ENCODE measurements at places on chromosomes 3 and 15.

- DNase-seq, result no peak
Measured at GRCh38 chr3:129732200-129732876, 125.9 kb upstream of the PLXND1 start.

DNA sequence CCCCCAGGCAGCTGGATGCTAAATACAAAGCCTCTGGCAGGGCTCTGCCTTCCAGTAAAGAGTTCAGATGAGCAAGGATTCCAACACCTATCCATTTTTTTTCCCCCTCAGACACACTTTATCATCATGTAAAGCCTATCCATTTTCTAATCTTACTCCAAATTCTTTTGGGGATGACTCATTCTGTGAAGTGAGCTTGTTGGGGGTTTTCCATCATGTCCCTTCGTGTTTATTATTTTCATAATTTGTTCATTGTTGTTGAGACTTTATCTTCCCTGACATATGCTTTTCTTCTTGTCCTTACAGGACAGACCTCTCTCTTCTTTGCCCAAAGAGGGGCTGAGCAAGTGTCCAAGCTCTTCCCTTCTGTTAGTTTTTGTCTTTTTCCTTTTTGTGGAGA is 34.7 kb upstream of the SH3BP5 start:
- DNase-seq, result no peak

DNA sequence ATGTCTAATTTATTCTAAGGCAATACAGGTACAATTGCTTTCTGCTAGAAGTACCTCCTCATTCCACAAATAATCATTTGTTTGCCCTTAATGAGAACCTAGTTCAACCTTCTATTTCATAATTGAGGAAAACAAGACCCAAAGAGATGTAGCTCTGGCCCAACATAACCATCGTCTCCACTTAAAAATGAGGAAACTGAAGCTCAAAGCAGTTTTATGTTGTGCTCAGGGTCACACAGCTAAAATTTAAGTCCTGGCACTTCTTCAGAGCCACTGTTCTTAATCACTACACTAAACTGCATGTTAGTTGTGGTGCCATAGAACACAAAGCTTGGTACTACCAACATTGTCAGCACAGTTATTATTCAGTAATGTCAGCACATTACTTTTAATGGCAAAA is 108.0 kb downstream of the SERPINI1 start:
- DNase-seq, result no peak

GRCh38 chr3:168951368-168951767 is 712.1 kb downstream of the MECOM start:
- DNase-seq, result no peak

DNA sequence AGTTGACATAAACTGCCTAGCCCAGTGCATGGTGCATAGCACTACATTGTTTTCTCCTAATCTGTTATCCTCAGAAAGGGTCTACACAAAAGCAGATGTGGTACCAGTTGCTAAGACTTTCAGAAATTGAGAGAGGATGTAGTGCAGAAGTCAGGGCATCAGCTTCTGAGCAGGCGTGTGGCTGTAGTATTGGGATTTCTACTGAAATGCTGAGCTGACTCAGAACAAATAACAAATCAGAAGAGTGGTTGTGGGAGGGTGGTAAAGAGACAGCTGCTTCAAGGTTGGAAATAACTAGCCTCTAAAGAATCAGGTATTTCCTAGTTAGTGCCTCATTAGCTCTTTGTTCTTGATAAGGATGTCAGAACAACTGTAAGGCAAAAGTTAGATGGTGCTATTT is 161.3 kb downstream of the AKAP13 start:
- DNase-seq, result no peak

DNA sequence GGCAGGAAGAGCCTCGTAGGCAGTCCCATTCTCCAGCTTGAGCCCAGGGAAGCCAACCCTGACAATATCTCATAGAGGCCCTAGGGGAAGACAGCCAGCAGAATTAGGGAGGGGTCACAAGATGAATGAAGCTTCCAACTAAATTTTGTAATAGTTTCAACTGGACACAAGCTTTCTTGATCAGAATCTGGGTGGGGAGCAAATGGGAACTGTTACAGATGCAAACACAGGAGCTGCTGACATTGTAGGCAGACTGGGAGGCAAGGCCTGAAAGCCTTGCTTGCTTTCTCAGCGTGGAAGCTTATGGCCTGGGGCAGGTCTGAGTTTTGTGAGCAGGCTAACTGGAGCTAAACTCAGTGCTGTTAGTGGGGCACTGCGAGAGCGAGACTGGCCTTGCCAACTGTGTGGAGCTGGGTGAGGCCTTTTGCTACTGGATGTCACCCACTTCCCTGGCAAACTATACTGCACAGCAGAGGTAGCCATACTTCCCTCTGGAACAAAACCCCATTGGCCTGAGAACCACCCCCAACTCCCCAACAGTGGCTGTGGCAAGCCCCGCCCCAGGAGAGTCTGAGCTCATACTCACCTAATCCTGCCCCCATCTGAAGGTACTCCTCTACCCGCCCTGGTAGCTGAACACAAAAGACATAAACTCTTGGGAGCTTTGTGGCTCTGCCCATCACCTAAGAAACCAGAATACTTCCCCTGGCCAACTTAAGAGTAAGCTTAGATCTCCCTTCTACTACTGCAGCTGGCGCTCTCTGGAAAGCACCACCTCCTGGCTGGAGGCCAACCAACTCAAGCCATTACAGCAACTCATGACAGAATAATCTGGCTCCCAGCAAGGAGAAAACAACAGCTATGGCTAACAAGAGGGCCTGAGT is 42.9 kb downstream of the CFAP20DC start:
- no peak for DNase-seq

DNA sequence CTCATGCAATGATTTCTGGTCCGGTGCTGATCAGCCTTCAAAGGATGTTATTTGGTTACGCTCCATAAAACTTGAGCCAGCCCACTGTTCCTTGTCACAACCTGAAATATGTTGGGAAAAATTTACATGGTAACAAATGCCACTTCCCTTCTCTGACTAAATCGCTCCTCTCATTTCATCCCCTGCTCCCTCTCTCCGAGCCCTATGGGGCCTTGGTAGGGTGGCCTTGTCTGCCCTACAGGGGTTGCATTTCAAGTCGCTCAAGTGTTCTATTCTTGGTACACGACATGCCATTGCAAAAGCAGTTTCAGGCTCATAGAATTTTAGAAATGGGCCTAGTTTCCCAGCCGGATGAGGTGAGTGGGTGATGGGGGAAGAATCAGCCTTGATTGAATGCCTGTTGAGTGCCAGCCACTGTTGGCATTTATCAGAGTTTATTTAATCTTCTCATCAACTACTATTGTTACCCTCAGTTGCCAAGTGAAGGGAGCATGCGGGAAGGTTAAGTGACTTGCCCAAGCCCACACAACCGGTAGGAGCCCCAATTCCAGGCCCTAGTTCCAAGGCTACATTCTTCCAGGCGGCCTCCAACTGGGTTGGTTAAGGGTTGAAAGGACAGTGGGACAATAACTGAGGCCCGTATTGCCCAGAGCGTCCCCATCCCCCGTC is 961 bp upstream of the ABHD2 start:
- DNase-seq, result no peak

GRCh38 chr15:63426552-63426951 is 44.9 kb upstream of the CA12 start:
- DNase-seq, result no peak

GRCh38 chr3:42336103-42336502 is 70.1 kb upstream of the CCK start:
- no peak for DNase-seq

DNA sequence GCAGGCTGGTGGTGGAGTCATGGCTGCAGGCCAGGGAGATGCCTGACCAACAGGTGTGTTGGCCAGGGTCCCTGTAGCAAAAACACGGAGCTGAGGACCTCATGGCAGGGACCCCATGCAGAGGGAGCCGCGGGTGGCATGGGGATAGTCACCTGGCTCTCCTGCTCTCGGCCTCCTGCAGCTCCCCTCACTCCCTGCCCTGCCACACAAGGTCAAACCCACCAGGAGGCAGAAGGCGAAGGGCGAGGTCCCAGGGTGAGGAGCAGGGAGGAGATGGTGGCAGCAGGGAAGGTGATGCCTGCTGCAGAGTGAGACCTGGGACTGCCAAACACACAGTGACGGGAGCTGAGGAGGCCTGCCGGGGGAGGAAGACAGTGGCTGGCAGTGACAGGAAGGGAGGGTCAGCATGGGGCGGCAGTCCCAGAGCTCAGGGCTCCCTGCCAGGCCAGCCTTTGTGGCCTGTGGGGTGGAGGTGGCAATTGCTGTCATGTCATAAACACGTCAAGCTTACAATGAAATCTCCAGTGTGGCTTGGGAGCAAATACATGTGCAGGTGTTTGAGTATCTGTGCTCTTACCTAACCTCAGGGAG is 144.3 kb downstream of the TJP1 start:
- DNase-seq, result no peak

GRCh38 chr3:170437176-170437575 is 18.5 kb downstream of the CLDN11 start:
- no peak for DNase-seq

DNA sequence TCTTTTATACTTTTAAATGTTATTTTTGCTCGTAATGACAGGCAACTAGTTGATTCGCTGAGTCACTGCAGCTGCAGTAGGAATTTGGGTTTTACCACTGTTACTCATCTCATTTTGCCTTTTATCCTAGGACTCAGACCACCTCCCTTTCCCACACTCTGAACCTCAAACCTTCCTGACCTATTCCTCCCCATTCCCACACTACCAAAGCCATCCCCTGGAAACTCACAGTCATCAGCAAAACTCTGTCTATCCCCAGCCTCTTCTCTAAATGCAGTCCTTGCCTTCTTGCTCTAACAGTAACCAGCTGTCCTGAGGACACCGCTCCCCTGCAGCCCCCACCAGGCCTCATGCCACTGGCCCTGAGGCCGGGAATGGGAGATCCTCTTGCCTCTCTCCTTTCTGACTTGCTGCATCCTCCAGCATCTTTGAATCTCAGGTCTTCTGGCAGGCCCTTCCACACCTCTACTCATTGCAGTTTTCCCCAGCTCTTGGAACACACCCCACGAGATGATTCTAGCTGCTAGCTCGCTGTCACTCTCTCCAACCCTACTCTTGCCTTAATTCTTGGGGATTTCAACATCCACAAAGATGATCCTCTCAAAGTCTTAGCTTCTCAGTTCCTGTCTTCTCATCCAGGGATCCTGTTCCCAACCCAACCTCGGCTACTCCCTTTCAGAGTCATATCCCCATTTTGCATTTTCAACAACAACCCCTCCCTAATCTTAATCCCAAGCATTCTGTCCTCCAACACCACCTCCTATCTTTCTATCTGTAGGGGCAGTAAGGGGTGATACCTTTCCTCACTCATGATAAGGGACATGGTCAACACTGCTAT is 55.9 kb upstream of the C3orf80 start:
- no peak for DNase-seq

DNA sequence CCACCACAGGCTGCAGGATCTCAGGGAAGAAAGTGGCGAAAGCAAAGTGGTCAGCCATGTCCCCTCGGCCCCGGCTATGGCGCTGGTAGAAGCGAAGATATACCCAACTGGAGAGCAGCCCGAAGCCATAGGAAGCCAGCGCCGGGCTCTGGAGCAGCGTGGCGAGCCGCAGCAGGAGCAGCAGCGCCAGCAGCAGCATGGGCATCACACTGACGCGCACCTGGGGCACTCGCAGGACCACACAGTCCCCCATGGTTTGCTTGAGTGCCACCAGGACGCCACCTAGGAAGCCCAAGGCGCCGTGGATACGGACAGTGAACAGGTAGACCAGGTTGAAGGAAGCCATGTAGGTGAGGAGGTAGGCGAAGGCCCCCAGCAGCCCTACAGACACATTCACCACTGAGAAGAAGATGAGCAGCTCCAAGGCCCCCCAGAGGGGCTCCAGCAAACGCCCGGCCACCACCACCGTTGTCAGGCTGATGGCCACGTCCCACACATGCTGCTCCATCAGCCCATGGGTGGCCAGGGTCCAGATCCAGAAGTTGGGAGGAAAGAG is 888 bp downstream of the TMEM115 start:
- DNase-seq, result no peak

DNA sequence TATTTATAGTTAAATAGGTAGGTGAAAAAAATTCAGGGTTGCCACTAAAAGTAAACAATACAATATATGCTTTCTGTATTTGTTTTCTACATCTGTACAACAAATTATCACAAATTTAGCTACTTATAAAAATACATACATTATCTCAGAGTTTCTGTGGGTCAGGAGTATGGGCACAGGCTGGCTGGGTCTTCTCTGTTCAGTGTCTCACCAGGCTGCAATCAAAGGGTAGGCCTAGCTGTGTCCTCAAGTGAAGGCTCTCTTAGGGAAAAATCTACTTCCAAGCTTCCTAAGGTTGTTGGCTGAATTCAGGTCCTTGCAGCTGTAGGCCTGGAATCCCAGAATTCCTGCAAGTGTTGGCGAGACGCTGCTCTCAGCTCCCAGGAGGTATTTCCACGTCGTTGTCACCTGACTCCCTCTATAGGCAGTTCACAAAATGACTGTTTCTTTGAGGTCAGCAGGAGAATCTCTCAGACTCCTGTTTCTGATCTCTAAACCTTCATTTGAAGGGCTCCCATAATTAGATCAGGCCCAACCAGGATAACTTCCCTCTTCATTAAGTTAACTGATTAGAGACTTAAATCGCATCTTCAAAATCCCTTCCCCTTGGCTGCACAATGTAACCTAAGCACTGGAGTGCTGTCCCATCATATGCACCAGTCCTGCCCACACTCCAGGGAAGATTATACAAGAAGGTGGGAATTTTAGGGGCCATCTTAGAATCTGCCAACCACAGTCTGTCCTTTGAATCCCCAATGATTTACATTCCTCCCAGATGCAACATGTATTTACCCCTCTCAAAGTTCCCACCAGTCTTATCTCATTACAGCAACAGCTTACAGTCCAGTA is 296.6 kb downstream of the SUCLG2 start:
- no peak for DNase-seq

- DNase-seq, result no peak
Measured at GRCh38 chr3:50264964-50265485, 3.9 kb upstream of the SEMA3B start.

DNA sequence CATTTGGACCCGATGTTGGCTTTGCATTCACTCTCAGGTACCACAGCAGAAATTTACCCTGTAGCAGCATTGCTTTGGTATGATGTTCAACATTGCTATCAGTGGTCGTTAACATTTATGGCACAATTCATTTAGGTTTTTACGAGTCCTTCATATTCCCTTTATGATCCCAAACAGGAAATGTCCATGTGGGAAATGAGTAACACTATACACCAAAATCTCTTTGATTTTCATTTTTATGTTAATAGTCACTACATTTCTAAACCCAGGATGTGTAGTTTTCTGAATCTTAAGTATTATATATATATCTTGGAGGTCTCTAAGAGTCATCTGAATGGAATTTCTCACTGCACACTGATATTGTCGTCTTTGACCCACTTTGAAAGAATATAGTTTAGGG is 78.5 kb upstream of the RBMS3 start:
- no peak for DNase-seq

DNA sequence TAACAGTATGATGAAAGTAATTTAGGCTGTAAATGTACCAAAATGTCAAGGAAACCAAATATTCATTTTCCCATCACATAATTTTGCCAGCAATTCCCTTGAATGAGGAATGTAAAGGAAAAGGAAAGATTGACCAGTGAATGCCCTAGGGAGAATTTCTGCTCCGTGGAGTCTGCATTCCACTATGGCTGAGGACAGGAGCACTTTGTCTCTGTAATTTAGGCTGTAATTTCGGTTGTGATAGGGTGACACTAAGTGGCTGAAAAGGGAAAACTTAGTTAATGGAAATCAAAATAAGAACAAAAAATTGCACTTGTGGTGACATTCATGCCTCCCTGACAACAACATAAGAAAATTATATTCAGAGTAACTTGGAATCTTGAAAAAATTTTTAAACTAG is 8.3 kb upstream of the TMEM207 start:
- DNase-seq, result no peak

Data from CD4-positive, alpha-beta T cell treated with Interleukin-6 at 100 ng/mL for 8 hours (primary cell).